ENCODE measurements at places on chromosomes 6 and 20.

GRCh38 chr20:18314786-18315406, 26.6 kb downstream of the ZNF133 start:
- DNase-seq = no peak

- DNase-seq = no peak
Observed at GRCh38 chr6:13654496-13654895, 39.4 kb downstream of the NOL7 start.

GRCh38 chr6:29553268-29554057, 6.1 kb downstream of the UBD start:
- DNase-seq = no peak

- DNase-seq = no peak
Observed at GRCh38 chr6:106309766-106310373, 15.7 kb downstream of the ATG5 start.

DNA sequence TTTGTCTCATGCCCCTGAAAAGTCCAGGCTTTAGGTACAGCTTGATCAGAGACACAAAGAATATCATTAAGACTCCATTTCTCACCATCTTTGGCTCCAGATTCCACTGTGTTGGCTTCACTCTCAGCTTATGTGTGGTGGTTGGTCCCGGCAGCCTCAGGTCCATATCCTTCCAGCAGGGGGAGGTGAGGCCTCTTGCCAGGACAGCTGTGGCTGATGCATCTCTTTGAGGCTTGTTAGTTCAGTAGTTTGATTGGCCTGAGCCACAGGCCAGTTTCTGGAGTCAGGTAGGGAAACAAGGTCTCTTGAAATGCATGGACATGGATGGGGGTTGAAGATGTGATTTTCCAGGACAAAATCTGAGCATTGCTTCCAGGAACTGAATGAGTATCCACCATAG, 62.4 kb downstream of the JAG1 start:
- no peak for DNase-seq

DNA sequence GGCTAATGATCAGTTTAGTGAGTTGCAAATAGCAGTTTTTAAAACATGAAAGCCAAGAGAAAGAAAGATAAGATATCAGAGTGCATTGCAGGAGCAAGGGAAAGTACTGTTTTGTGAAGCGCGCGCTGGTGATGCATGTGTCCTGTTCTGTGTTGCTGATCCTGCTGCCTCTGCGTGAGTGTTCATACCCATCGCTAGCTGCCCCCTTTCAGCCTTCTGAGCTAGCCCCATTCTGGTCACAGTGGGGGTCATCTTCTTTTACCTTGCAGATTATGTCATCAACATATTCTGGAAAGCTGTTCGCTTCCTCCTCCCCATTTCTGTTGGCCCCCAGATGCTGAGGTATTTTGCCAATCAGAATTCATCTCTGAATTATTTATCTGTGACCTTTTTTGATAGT, 1.9 kb downstream of the MRAP2 start:
- no peak for DNase-seq

DNA sequence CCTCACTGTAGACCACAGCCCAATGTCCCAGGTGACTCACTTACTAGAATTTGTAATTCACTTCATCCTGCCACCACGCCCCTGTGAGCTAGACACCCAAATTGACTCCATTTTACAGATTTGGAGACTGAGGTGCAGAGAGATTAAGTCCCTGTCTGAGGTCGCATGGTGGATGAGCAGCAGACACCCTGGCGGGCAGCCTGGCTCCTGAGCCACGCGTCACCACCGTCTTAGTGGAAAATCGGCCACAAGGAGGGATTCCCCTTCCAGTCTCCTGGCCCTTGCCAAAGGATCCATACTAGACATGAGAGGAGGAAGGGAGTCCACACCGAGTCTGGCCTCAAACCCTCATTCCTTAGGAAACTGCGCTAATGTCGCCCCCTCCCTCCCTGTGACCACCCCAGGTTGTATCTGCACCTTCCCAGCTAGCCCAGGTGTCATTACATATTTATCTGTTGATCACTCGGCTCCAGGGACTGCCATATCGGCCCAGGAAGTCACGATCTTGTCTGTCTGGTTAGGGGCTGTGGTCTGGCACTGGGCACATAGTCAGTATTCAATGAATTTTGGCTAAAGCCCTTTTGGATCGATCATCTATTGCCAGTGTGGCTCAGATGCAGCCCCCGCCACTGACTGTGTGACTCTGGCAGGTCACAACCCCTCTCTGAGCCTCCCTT, 25.7 kb upstream of the PTGIS start:
- DNase-seq = no peak

All from cortex of kidney (tissue), 1 donor.